ENCODE measurements at places on chromosomes 13 and 19.

GRCh38 chr19:49541914-49542313, 14.1 kb downstream of the RCN3 start:
- H3K36me3 ChIP-seq = peaks cover 16% of the 10 kb centered on the region
- DNase-seq = no peak
- no peak overlapping the region for H3K27ac ChIP-seq
- peaks cover 4% of the 10 kb centered on the region for H3K4me1 ChIP-seq
- H3K4me3 ChIP-seq = no peak overlapping the region
- H3K27me3 ChIP-seq = no peaks in the 10 kb centered on the region

DNA sequence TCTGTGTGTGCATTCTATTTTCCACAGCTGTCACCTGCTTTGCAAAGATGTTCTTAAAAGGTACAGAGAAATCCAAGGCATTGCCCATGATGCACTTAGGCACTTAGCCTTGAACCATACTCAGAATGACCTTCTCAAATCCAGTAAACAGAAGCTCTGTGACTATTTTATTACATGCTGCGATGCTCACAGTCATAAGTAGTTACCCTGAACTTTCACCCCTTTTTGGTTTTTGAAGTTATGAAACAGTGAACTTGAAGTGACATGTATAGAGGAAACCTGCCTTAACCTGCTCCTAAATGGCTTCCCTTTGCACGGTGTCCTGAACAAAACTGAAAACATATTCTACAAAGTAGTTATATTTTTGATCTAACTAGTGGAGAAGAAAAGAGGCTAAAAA, 100.4 kb downstream of the SLC10A2 start:
- H3K4me3 ChIP-seq = no peak overlapping the region
- no peak overlapping the region for H3K27ac ChIP-seq
- H3K36me3 ChIP-seq = no peaks in the 10 kb centered on the region

GRCh38 chr19:38993271-38993670, 17.7 kb upstream of the FBXO17 start:
- H3K27ac ChIP-seq = no peak overlapping the region
- DNase-seq = no peak
- no peak overlapping the region for H3K4me3 ChIP-seq
- no peaks in the 10 kb centered on the region for H3K36me3 ChIP-seq
- peaks cover 14% of the 10 kb centered on the region for H3K4me1 ChIP-seq

DNA sequence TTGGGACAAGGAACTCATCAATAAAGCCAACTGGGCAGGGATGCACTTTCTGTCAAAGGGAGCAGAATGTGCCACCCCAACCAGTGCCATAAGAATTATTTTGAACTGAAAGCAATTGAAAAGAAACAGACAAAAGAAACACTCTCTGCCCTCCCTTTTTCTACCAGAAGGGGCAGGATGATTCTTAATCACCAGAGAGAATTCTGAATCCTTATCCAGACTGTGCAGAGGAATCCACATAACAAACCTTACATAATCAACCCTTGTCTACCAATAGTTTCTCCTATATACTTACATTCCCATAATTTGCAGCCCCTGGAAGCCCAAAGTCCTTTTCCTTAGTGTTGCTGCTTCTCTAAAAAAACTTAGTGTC, 520.7 kb upstream of the NBEA start:
- H3K27ac ChIP-seq = peak overlapping the region; percentile 57
- H3K4me1 ChIP-seq = peaks cover 8% of the 10 kb centered on the region
- no peaks in the 10 kb centered on the region for H3K36me3 ChIP-seq
- no peak overlapping the region for H3K4me3 ChIP-seq
- no peaks in the 10 kb centered on the region for H3K27me3 ChIP-seq
- no peak for DNase-seq

DNA sequence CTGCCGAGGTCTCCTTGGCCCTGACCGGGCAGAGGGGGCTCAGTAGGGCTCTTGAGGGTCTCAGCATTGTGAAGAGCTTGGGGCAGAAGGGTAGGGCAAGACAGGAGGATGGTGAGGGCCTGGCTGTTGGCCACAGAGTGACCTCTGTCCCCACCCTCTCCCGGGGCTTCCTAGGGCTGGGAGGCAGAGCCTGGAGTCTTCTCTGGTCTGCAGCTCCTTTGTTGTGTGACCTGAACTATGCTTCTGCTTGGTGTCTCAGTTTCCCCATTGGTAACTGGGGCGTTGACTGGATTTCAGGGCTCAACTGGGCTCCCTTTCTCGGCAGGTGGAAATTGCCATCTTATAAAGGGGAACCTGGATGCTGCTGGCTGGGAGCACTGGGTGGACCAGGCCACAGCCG, 30.1 kb upstream of the PEPD start:
- no peaks in the 10 kb centered on the region for H3K36me3 ChIP-seq
- peaks cover 7% of the 10 kb centered on the region for H3K27me3 ChIP-seq
- H3K4me3 ChIP-seq = no peak overlapping the region
- H3K4me1 ChIP-seq = no peaks in the 10 kb centered on the region

GRCh38 chr13:106919133-106919532, 351.2 kb upstream of the ARGLU1 start:
- no peaks in the 10 kb centered on the region for H3K36me3 ChIP-seq
- H3K4me1 ChIP-seq = peaks cover 15% of the 10 kb centered on the region
- H3K4me3 ChIP-seq = peak overlapping the region; percentile 14

GRCh38 chr13:36450534-36450933, 18.2 kb downstream of the CCNA1 start:
- no peaks in the 10 kb centered on the region for H3K4me1 ChIP-seq
- no peak overlapping the region for H3K27ac ChIP-seq
- H3K36me3 ChIP-seq = no peaks in the 10 kb centered on the region

GRCh38 chr19:6791237-6791636, 18.7 kb downstream of the VAV1 start:
- no peaks in the 10 kb centered on the region for H3K27me3 ChIP-seq
- no peak overlapping the region for H3K4me3 ChIP-seq
- no peak overlapping the region for H3K27ac ChIP-seq
- DNase-seq = no peak

GRCh38 chr19:33273881-33274662, 28.3 kb downstream of the CEBPA start:
- peaks cover 32% of the 10 kb centered on the region for H3K4me1 ChIP-seq
- peak overlapping the region; percentile 38 for H3K27ac ChIP-seq
- no peaks in the 10 kb centered on the region for H3K36me3 ChIP-seq
- H3K4me3 ChIP-seq = no peak overlapping the region
- no peak for DNase-seq
- no peaks in the 10 kb centered on the region for H3K27me3 ChIP-seq
